AG09319 (cell line): ENCODE measurements at places on chromosomes 6 and 20.

DNA sequence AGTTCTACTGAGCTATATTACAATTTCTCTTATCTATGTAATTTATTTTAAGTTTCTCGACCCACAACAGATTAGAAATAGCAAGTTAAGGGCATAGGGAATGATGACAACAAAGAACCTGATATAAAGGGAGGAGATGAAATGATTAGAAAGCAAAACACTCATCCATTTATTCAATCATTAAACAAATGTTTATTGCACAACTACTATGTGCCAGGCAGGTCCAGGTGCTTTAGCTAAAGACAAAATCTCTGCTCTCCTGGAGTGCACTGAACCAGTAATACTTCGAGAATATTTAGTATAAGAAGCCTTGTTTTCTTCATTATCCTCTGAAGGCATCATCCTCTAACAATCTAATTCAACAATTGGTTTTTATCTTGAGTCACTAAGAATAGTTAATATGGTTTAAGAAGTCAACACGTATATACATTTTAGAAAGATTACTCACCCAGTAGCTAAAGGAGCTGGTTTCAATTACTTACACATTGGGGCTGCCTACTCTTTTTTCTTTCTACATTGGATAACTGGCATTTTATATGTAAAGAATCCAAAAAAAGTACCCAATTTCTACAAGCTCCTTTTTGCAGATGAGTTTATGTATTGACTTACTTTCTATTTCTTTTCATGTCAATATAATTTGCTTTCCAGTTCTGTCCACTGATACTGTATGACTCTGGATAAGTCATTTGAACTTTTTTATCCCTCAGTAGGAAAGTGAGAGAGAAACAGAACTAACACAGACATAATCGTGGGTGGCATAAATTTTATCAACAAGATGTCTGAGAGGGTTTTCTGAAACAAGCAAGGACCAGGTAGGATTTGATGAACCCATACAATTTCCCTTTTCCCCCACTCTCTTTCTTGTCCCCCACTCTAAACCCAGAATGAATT lies 312.6 kb downstream of the CLIC5 start:
- peak; percentile 3 for DNase-seq

GRCh38 chr6:43547222-43547621 lies 28.6 kb downstream of the XPO5 start:
- no peak for DNase-seq

GRCh38 chr6:100680163-100680562 lies 201.0 kb downstream of the ASCC3 start:
- DNase-seq, result no peak

DNA sequence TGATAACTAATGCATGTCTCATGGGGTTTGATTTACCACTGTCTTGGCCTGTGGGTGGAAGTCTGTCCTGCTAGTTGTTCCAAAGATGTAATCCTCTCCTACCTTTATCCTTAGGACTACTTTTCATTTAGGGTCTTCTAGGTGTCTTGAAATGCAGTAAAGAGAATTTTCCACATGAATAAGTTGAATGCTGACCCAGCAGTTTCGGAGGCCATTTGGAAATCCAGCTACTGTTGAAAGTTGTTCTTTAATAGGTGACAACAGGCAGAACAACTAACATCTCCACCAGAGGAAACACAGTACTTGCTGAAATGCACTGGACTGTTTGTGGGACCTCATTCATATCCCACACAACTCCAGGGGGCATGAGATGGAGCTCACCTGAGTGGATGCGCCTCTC lies 478.1 kb downstream of the BTBD3 start:
- DNase-seq, result no peak

DNA sequence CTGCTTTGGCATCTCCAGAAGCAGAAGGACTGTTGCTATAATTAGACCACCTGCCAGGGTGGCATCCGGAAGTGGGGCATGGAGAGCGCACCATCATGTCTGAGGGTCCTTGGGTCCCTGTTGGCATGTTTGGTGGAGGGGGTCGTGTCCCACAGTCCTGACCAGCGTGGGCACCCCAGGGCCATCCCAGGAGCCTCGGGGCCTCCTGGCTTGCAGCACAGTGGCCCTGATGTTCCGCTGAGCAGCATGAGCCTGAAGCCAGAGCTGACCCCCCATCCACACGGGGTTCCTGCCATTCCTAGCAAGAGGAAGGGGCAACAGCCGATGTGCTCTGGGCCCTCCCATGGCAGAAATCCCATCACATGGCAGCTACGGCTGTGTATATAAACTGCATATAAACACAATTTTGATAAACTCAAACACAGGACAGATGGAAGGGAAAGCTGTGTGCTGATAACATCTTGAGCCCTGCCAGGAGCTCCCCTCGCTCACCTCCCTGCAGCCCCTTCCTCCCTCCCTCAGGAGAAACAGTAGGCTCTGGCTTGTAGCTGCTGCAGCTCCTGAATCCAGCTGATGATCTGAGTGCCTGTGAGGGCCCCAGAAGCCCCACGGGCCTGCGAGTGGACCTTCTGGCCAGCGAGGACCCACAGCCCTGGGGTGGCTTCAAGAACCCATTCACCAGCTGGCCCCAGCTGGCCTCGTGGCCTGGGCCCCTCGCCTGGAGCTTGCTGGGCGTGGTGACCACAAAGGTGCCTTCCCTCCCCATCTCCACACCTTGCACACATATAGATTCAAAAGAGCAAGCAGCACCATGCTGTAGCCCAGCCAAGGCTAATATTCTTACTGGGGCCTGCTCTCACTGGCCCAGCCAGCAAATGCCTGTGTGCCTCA lies 321.6 kb downstream of the CDH4 start:
- DNase-seq, result no peak

- DNase-seq, result peak; percentile 24
These were observed 44.8 kb upstream of the EMILIN3 start for GRCh38 chr20:41411391-41411847.

- DNase-seq, result no peak
These were observed 44.1 kb upstream of the GRM4 start for GRCh38 chr6:34189806-34190503.

DNA sequence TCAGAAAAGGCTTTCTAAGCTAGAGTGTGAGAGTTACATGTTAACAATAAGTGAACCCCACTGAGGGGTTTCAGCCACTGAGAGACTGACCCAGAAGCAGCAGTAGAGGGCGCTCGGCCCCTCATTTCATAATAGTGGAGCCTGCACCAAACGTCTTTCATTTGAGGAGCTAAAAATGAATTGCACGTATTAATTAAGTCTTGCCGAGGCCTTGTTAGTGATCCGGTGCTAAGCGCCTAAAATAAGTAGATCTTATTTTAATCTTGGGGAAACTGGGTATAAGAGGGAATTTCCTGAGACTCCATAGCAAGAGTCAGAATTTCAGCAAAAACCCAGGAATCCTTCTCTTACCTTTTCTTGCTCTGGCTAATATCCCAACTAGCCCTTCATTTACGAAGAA lies 209.7 kb downstream of the FARS2 start:
- DNase-seq, result no peak

GRCh38 chr6:156889469-156889868 lies 112.3 kb downstream of the ARID1B start:
- DNase-seq, result no peak

GRCh38 chr20:33933469-33933909 lies 60.2 kb upstream of the RALY start:
- peak; percentile 31 for DNase-seq

- no peak for DNase-seq
These were observed at the start of gene PTCHD4 for GRCh38 chr6:48111143-48111506. Gene PTCHD4, minus strand, starts transcription at chr6:48111197. Its CDS starts 42,240 bp downstream, at chr6:48068957.

- DNase-seq, result no peak
These were observed 121.0 kb downstream of the FHL5 start for GRCh38 chr6:96683819-96684528.

- no peak for DNase-seq
These were observed 915 bp upstream of the C6orf47 start for GRCh38 chr6:31661262-31662123.

DNA sequence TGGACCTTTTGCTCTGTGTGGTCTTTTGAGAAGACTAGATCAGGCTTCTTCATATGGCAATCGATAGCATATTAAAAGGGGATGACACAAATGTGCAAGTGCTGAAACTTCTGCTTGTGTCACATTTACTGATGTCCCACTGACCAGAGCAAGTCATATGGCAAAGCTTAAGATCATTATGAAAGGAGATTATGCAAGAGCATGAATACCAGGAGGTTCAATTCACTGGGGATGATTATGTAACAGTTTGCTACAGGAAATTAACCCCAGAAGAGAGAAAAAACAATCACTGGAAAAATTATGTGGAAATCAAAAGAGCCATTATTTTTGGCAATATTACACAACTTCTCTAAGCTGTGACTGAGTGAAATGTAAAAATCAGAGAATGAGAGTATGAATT lies 13.7 kb upstream of the PRDM13 start:
- DNase-seq, result peak; percentile 15

- DNase-seq, result no peak
These were observed 105.9 kb upstream of the SPACA1 start for GRCh38 chr6:87941556-87942358.

DNA sequence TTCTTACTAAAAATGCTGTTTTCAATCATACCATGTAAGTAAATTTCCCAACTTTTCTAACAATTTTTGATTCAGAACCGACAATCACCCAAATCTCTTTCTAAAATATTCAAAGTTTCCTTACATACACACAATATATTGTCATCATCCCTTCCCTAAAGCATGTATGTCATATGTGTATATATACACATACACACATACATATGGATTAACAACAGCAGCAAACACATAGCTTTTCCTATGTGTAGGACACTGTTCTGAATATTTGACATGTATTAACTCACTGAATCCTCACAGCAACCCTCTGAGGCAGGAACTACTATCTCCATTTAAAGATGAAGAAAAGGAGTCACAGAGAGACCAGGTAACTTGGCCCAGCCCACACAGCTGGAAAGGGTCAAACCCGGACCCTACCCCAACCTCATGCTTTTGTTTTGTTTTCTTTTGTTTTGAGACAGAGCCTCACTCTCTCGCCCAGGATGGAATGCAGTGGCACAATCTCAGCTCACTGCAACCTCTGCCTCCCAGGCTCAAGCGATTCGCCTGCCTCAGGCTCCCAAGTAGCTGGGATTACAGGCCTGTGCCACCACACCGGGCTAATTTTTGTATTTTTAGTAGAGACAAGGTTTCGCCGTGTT lies 7.2 kb downstream of the FYN start:
- DNase-seq, result no peak

- peak; percentile 57 for DNase-seq
These were observed 15.8 kb upstream of the FAM8A1 start for GRCh38 chr6:17584241-17584803.

DNA sequence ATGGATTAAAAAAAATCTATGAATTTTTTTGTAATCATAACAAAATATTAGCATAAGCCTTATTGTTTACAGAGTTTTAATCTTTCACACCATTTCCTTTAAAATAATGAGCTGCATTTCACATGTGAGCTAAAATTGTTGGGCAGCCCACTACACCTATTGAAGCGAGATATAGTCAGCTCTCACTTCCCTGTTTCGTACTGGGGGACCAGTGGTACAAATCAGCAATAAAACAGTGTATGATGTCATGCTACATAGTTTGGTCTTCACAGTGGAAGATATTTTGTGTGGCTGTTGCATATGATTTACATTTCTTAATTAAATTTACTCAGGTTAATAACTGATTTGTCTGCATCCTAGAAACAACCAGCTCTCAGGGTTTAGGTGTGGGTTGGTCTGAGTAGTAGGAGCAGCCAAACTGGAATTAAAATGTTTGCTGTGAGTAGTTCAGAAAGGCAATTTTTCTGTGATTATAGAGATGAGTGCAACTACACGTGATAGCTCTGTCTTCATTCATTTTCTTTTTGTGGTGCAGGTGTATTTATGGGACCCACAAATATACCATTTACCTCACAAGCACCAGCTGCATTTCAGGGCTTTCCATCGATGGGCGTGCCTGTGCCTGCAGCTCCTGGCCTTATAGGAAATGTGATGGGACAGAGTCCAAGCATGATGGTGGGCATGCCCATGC lies 99.3 kb downstream of the B3GAT2 start:
- no peak for DNase-seq

DNA sequence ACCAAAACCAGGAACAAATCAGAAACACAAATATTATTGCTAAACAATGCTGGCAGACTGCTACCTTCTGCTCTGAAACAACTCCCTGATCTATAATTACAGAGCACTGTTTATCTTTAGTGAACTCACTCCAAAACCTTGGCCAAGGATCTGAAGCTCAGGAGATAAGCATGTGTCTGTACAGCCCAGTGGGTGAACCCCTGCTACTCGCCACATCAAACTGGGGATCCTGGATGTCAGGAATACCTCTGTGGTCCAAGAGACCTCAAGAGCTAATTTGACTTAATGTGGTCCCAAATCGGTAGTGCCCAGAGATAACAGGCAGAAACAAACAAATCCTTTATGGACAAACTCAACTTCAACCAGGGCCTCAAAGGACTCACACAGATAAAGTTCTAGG lies 381.8 kb downstream of the KIF16B start:
- no peak for DNase-seq

DNA sequence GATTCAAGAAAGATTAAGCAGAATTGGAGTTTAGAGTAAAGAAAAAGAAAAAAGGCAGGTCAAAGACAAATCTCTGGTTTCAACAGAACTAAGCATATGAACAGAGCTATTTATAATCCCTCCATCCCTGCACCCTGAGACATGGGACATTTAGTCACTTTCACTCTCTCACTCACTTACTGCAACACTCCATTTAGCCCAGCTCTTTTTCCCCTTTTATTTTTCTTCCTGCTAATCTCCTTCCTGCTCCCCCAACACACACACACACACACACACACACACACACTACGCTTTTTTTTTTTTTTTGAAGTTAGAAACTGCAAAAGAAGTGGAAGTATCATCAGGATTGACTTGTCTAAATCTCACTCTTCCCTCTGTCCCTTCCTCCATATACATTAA lies 45.1 kb upstream of the TBC1D7 start:
- no peak for DNase-seq

DNA sequence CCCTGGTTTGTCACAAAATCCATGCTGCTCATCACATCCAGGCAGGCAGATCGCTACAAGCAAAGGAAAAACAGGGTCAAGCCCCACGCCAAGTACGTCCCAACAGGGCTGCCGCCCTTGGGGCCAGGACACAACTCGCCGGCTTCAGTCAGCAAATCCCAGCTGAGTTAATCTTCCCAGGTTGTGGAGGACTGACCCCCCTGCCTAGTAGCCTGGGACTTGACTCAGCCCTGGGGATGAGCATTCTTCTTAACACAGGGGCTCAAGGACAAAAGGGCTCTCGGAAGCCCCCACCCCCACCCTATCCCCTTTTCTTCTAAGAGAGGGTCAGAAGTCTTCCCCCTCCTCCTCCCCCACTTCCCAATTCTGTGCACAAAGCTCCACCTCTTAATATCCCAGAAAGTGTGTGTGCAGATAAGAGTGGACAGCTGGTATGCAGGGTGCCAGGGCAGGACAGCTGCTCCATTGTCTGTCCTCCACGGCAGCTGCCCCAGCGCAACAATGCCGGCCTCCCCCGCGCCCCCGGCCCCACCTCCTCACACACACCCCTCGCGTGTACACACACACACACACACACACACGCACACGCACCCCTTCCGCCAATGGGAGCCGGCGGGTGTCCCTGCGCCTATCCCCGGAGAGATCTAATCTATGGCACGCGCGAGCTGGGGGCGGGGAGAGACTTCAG lies 4.5 kb downstream of the DLL1 start:
- DNase-seq, result no peak

- no peak for DNase-seq
These were observed 920 bp upstream of the WTAP start for GRCh38 chr6:159726255-159726917.

GRCh38 chr6:29466241-29466640 lies 9.3 kb downstream of the OR2H1 start:
- DNase-seq, result no peak
